Cortex of kidney (tissue), 1 donor: ENCODE measurements at places on chromosomes 16 and 17.

DNA sequence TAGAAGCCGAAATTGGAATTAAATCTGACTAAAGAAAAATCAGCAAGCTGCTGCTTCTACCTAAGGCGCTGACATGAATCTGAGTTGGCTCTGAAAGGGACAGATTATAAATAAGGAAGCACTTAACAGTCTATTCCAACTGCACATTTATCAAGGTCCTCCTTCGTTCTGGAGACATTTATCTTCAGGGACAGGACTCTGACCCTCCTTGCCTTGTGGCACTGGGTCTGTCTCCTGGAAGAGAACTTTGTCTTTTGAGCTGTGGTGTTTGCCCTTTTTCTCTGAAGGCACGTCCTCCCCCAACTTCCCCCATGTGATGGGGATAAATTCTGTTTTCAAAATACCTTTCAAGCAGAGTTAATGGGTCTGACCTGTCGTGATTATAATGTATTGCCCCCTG, 47.0 kb upstream of the MARCHF10 start:
- no peak for DNase-seq

DNA sequence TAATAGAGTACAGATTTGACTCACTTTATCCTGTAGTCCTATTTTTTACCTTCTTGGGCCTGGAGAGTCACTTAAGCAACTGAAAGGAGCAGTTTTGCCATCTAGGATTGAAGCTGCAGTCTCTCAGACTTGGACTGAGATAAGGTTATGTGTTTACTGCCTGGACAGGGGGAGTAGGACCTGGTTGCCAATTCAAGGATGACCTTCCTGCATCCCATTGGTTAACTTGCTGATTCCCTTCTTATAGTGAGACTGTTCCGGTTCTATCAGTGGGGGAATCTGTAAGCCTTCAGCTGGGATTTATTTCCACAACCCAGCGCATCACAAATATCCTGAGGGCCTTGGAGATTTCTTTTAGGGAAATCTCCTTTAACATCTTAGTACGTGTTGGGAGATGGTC, 2.9 kb downstream of the UBN1 start:
- no peak for DNase-seq

DNA sequence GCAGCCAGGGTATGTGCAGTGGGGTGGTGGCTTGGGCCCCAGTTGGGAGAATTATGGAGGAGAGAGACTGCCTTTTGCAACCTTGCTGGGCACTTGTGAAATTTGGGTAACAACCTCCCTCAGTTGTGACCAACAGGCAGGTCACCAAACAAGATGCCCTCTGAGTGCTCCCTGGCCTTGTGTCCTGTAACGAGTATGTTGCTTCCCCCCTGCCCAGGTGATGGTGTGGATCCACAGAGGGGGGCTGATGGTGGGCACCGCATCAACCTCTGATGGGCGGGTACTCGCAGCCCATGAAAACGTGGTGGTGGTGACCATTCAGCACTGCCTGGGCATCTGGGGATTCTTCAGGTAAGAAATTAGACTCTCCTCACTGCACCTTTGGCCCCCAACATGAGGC, 74.3 kb downstream of the SLC6A2 start:
- no peak for DNase-seq

DNA sequence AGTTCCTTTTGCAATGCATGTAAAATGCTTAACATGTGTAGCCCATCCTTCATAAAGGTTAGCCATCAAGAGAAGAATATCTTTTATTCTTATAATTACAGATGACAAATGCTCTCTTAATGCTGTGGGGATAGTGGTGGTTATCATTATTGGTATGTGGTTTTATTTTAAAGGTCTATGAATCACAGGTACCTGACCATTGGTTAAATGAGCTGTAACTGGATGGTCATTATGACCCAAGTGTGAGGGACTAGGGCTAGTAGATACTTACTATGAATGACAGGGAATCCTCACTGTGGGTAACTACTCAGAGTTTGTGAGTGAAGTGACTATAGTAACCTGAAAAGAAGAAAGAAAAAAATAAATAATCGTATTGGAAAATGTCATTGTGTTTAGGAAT, 78.8 kb downstream of the CDRT15 start:
- DNase-seq, result no peak

DNA sequence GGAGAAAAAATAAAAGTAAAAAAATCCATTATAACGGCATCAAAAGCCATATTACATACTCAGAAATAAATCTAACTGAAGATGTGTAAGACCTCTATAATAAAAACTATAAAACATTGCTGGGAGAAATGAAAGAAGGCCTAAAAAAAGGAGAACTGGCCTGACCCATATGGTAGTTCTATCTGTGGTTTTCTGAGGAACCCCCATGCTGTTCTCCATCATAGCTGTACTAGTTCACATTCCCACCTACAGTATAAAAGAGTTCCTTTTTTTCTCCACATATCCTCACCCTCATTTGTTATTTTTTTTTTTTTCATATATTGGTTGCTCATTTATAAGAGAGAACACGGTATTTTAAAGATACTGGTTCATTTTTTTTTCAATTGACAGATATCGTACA, 191.8 kb downstream of the STX8 start:
- no peak for DNase-seq

- no peak for DNase-seq
Observed at GRCh38 chr17:19752216-19753050, 4.3 kb upstream of the ALDH3A1 start.

DNA sequence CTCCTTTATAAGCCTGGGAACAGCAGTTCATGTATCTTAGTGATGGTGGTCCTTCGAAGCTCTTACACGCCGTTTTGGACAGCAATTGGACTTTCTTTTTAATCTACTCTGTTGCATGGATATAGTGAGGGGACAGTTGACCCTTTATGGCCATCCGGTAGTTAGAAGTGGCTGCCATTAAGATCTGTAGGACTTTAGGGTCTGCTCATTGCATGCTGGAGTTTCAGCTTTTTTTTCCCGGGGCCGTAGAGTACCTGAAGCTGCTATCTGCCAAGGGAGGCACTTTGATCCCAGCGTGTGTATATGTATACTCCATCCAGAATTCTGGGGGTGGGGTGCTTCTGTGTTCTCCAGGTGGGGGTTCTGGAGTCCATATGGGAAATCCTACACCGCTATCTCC, 1.2 kb downstream of the CYB5D1 start:
- no peak for DNase-seq

- DNase-seq, result no peak
Observed at GRCh38 chr16:2160915-2161551, 5.5 kb downstream of the TRAF7 start.
